EH (cell line): ENCODE measurements at places on chromosomes 7 and 10.
A peak's percentile ranks its signal among the peaks of the same experiment; 100 is the strongest.

DNA sequence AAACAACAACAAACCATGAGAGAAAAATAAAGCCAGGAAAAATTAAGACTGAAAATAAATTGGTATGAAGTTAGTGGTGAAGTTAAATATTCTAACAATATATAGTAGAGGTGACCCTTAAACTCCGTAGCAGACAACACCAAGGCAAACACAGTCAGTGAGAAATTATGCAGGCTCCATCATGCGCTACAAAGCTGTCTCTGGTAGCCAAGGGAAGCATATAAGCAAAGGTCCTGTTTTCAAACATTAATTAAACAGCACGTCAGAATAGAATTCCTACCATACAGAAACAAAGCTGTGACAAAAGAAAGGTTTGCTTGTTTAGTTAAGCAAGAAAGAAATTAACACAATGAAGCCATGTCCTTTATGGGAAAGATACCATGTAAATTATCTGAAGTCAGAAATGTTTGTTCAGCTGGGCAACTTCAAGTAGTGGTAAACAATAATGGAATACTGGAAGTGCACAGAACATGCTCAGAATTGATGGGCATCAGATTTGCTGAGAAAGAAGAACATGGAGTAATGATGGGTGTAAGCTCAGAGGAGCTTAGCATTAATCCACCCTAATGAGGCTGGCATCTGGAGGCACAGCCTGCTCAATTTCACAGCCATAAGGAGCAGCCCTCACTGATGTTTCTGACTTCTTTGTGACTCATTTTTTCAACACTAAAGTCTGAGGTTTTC lies 75.7 kb downstream of the IGF2BP3 start:
- DNase-seq = peak; percentile 34

GRCh38 chr10:90937645-90938258 lies 16.9 kb upstream of the ANKRD1 start:
- DNase-seq = peak; percentile 47

DNA sequence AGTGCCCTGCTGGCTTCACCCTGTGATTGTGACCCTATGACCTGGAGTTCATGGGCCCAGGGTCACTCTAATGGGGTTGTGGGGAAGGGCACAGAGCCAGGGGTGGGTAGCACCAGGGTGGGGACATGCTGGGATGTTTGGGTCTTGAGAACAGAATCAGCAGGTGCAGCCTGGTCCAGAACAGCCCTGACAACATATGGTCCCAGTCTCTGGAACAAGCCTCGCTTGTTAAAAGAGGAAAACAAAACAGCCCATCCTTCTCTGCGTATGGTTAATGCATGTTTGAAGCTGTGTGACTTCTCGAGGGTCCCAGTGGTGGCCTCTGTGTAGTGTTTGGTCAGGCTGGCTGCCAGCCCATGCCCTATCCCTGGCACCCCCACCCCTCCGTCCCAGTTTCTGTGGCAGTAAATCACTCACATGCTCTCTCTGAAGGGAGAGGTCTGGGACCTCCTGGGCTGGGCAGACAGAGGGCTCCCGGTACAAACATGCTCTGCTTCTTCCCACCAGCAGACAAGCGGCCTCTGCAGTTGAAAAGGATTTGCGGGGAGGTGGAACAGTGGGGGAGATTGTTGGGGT lies 79.4 kb downstream of the FAM241B start:
- DNase-seq = no peak

GRCh38 chr7:144438759-144439158 lies 35.3 kb upstream of the NOBOX start:
- DNase-seq = no peak

- DNase-seq = peak; percentile 76
Measured at GRCh38 chr7:17274551-17275245, 23.8 kb upstream of the AHR start.
